ENCODE measurements at places on chromosomes 5 and 9.

GRCh38 chr5:115818821-115819220, 2.4 kb upstream of the CDO1 start:
- no peak overlapping the region for H3K4me3 ChIP-seq
- H3K36me3 ChIP-seq, result no peaks in the 10 kb centered on the region
- H3K27me3 ChIP-seq, result peaks cover 45% of the 10 kb centered on the region
- DNase-seq, result no peak

GRCh38 chr5:52987711-52988331, 1.3 kb upstream of the ITGA2 start:
- H3K27me3 ChIP-seq, result peaks cover 47% of the 10 kb centered on the region
- no peak for DNase-seq
- no peaks in the 10 kb centered on the region for H3K36me3 ChIP-seq
- no peak overlapping the region for H3K27ac ChIP-seq
- H3K4me1 ChIP-seq, result peaks cover 5% of the 10 kb centered on the region

DNA sequence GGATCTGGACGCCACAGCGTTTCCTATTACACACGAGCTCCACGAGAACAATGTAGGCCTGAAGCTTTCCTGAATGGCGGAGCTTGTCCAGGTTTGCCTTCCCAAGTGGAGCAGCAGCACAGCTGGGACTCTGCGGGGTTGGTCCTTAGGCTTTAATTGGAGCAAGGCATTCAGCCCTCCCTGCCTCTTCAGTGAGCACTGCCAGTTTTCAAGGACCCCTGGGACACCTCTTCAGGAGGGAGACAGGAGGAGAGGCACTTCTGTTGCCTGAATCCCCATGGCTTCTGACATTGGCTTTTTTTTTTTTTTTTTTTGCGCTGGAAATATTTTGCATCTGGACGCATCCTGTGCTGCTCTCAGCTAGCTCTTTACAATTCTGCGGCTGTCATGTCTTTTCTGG, 179.4 kb downstream of the SEMA6A start:
- no peak overlapping the region for H3K27ac ChIP-seq
- H3K27me3 ChIP-seq, result no peaks in the 10 kb centered on the region
- H3K4me3 ChIP-seq, result no peak overlapping the region
- DNase-seq, result no peak
- no peaks in the 10 kb centered on the region for H3K4me1 ChIP-seq
- peaks cover 15% of the 10 kb centered on the region for H3K36me3 ChIP-seq

DNA sequence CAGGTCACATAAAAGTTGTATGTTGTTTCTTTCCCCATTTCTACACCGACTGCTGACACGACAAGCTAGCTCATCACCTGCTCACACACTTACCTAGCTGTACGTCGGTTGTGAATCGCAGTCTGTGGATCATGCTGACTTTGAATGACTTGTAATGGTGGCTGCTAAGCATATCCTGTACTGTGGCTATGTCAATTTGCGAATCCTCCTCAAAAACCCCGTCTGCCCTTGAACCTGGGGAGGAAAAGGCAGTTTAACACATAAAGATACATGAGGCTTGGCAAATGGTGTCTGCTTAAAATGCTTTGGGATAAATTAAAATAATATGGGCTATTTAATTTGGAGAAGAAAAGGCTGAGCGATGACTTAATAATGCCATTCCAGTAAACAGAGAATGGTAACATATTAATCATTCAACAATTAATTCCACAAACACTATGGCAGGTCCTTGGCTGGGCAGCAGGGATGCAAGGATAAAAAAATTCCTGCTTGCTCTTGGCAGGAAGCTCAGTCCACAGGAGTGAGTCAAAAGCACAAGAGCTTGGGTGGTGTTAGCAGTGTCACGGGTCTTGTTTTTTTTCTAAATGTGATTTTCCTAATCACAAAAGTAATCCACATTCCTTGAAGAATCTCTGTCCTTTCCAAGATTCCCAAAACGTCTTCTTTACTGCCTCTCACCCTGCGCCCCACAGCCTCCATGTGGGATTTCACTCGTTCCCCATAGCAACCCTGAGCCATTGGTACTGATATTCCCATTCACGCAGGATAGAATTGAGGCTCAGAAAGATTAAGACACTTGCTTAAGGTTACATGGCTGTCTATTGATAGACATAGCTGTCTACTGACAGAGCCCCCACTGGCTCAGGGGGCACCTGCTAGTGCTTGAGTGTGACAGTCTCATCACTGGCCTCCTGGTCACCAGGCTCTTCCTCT, 222.4 kb downstream of the MAPKAP1 start:
- H3K36me3 ChIP-seq, result peaks cover 61% of the 10 kb centered on the region
- DNase-seq, result no peak
- H3K4me1 ChIP-seq, result peaks cover 5% of the 10 kb centered on the region
- H3K27me3 ChIP-seq, result no peaks in the 10 kb centered on the region
- no peak overlapping the region for H3K4me3 ChIP-seq

DNA sequence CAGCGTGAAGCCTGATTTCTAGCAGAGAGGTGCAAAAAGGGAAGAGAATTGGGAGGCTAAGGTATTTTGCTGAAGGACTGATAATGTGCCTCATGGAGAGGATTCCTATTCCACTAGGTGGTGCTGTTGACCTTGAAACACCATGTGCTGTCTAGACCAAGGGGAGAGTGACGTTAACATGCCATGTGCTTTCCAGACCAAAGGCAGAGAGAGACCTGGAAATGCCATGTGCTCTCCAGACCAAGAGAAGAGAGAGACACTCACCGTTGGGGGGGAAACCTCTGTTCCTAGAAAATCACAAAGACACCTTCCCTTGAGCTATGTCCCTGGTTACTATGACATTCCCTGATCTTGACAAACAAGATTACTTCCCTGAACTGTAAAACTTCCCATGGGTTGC, 286.0 kb upstream of the TUSC1 start:
- no peaks in the 10 kb centered on the region for H3K36me3 ChIP-seq
- no peaks in the 10 kb centered on the region for H3K27me3 ChIP-seq
- H3K4me3 ChIP-seq, result no peak overlapping the region
- H3K4me1 ChIP-seq, result no peaks in the 10 kb centered on the region
- H3K27ac ChIP-seq, result no peak overlapping the region

DNA sequence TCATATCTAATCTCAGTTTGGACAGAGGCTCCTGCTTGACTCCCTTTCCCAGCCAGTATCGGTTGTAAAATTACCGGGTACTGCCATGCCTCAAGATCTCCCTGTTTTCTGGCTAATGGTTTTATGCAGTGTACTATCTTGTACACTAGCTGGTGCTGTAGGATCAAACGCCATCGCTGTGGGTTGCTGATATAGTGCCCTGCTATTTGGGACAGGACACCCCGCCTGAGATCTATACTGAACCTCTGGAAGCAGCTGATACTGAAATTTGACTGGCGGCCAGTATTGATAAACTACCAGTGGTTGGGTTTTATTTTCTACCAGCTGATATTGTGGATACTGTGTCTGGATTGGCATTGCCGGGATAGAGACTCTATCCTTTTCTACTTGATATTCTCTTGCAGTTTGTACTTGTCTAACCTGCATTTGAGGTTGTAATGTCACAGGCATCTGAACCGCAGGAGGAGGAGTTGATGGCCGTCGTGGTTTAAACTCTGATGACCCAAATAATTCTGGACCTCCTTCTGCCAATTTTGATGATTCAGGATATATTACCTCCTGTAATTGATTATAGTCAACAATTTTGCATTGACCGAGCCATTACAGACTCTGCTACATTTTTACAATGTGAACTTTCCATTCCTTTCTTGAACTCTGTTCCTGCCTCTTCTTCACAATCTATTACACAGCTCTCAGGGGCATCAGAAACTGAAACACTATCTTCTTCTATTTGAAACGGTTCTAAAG, 112.5 kb upstream of the LARP1 start:
- peaks cover 11% of the 10 kb centered on the region for H3K4me1 ChIP-seq
- no peaks in the 10 kb centered on the region for H3K36me3 ChIP-seq
- H3K27me3 ChIP-seq, result peaks cover 19% of the 10 kb centered on the region
- H3K4me3 ChIP-seq, result no peak overlapping the region

DNA sequence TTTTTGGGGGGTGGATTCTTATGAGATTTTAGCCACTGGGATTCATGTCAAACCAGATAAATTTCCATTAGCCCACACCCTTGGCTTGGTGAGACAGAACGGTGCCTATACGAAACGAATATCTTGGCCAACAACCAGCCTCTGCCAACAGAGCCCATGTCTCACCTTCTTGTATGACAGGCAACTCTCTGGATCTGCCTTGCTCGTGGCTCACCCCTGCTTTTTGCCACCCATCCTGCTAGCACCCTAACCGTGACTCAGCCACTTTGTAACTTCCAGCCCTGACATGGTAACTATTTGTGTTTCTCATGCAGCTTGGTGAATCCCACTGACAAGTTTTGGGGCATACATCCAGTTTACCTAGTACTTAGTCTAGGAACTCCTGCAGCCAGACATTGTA, 457.0 kb downstream of the SPATA31D1 start:
- DNase-seq, result no peak
- no peak overlapping the region for H3K4me3 ChIP-seq
- H3K36me3 ChIP-seq, result peaks cover 2% of the 10 kb centered on the region
- H3K27me3 ChIP-seq, result no peaks in the 10 kb centered on the region

GRCh38 chr5:87400305-87400899, 12.3 kb downstream of the CCNH start:
- H3K4me3 ChIP-seq, result no peak overlapping the region
- peaks cover 9% of the 10 kb centered on the region for H3K4me1 ChIP-seq
- no peak overlapping the region for H3K27ac ChIP-seq
- DNase-seq, result no peak

DNA sequence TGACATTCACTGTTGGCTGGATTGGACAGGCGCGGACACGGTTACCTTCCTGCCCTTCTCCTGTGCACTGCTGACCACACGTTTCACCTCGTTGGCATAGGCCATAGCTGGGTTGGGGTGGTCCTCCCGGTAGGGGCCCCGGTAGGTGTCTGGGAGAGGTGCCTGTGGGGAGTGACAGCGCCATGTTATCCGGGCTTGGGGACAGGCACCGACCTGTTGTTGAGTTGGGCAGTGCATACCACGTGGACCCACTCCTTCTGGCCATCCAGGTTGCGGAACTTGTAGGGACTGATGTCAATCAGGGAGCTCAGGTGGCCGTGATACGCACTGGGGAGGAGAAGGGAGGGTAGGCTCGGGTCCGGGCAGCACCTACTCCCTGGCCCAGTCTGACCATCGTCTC, 8.2 kb downstream of the PHYKPL start:
- H3K27me3 ChIP-seq, result no peaks in the 10 kb centered on the region
- H3K4me1 ChIP-seq, result peaks cover 52% of the 10 kb centered on the region
- DNase-seq, result no peak
- no peak overlapping the region for H3K27ac ChIP-seq
- H3K4me3 ChIP-seq, result no peak overlapping the region

DNA sequence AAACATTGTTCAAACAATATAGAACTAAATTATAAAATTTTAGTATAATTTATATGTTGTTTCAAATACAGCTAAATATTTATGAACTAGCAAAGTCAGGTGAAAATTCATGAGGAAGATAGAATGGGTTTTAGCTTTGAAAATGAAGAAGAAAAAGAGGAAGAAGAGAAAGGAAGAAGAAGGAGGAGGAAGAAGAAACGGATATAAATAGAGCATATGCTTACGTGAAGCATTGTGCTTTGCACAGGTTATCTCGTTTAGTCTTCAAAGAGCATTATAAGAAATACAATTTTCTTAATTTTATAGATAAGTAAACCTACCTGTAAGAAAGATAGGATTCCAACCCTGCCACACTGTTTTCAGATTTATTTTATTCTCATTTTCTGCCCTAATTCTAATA, 620.6 kb upstream of the DAB2 start:
- no peak for DNase-seq
- no peak overlapping the region for H3K4me3 ChIP-seq
- H3K27me3 ChIP-seq, result no peaks in the 10 kb centered on the region
- H3K4me1 ChIP-seq, result peaks cover 15% of the 10 kb centered on the region

GRCh38 chr9:92380603-92381002, 23.8 kb downstream of the OGN start:
- H3K4me3 ChIP-seq, result no peak overlapping the region
- no peaks in the 10 kb centered on the region for H3K4me1 ChIP-seq
- no peaks in the 10 kb centered on the region for H3K27me3 ChIP-seq
- peaks cover 34% of the 10 kb centered on the region for H3K36me3 ChIP-seq
- no peak for DNase-seq
- no peak overlapping the region for H3K27ac ChIP-seq

- H3K27ac ChIP-seq, result no peak overlapping the region
- no peak overlapping the region for H3K4me3 ChIP-seq
- peaks cover 71% of the 10 kb centered on the region for H3K27me3 ChIP-seq
- no peak for DNase-seq
- H3K4me1 ChIP-seq, result peaks cover 24% of the 10 kb centered on the region
Measured at GRCh38 chr9:95459178-95459577, 57.6 kb downstream of the PTCH1 start.

GRCh38 chr5:32339878-32340277, 27.1 kb upstream of the MTMR12 start:
- no peak for DNase-seq
- H3K27me3 ChIP-seq, result no peaks in the 10 kb centered on the region
- no peaks in the 10 kb centered on the region for H3K4me1 ChIP-seq
- no peak overlapping the region for H3K4me3 ChIP-seq
- H3K36me3 ChIP-seq, result no peaks in the 10 kb centered on the region
- H3K27ac ChIP-seq, result no peak overlapping the region

GRCh38 chr9:71518045-71518827, 250.1 kb downstream of the CEMIP2 start:
- H3K4me1 ChIP-seq, result peaks cover 5% of the 10 kb centered on the region
- H3K27me3 ChIP-seq, result peaks cover 15% of the 10 kb centered on the region
- H3K36me3 ChIP-seq, result no peaks in the 10 kb centered on the region
- no peak overlapping the region for H3K4me3 ChIP-seq

GRCh38 chr5:135671966-135672365, 93.2 kb upstream of the CXCL14 start:
- H3K4me3 ChIP-seq, result no peak overlapping the region
- H3K4me1 ChIP-seq, result no peaks in the 10 kb centered on the region
- no peaks in the 10 kb centered on the region for H3K27me3 ChIP-seq
- DNase-seq, result no peak
- H3K36me3 ChIP-seq, result no peaks in the 10 kb centered on the region
- no peak overlapping the region for H3K27ac ChIP-seq

DNA sequence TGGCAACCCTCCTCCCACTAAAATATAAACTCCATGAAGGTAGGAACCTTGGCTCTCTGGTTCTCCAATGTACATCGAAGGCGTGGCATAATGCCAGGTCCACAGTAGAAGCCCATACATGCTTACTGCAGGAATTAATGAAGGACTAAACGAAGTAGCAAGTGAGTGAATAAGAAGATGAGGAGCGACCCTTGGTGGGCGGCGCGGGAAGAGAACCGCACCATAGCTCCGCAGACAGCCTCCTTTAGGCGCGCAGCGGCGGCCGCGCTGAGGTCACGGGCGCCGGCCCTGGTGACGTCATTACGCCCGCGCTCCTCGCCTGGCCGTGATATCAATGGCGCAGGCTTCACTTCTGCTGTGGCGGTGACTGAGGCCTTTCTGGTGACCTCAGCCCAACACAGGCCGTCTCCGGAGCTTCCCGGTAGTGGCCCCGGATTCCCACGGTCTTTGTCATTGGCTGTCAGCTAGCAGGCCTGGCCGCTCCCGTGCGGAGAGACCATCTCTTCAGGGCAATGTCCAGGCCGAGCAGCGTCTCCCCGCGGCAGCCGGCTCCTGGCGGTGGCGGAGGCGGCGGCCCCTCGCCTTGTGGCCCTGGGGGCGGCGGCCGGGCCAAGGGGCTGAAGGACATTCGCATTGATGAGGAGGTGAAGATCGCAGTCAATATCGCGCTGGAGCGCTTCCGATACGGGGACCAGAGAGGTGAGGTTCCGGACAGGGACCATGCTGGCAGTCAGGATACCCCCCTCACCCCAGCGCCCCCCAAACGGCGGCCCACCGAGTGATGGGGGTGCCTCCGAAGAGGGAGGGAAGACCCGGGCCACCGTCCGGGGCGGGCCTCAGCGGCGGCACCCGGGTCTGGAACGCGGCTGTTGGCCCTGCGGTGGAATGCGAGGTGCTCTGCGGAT, at the start of gene YTHDC2:
TSS of gene YTHDC2 (plus strand) at position 311 of the 905 bp plus-strand sequence. CDS start at position 513, 202 bp downstream.
- H3K27me3 ChIP-seq, result peaks cover 11% of the 10 kb centered on the region
- peak within 1 kb of the TSS; percentile 92 for H3K27ac ChIP-seq
- peak; percentile 89 for DNase-seq
- peak within 1 kb of the TSS; percentile 91 for H3K4me3 ChIP-seq

All from stimulated activated naive B cell treated with anti-CD40 and anti-IgM and Interleukin-4, amounts not matched to agents 10 μg/mL and 1 μg/mL and 100 μg/mL, for 72 hours (primary cell).